ENCODE measurements at places on chromosomes 6 and 20.
A peak's percentile ranks its signal among the peaks of the same experiment; 100 is the strongest.

DNA sequence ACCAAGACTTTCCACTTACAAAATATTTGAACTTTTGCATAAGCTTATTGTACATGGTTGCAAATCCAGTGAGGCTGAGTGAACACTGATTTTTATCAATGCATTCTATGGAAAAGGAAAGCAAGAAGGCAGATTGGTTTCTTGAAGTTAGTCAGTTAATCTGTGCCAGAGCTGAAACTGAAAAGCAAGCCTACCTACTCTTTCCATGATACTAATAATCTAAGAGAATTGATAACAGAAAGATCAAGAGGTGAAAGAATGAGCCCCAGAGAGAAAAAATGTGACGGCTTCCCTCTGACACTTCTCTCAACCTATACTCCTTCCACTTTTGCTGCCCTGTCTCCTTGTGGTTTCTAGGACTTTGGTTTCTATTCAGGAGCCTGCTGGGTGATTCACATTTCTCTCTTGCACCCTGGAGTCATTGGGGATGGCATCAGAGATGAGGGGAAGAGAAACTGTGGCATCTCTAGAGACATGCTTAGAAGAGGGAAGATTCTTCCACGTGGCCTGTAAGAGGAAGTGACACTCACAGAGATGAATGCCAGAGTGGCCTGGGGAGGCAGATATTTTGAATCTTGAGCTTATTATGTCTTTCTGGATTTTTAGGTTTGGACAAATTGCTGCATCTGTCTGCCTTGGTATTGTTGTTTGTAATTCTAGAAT lies 158.6 kb upstream of the RIMS1 start:
- DNase-seq, result no peak

DNA sequence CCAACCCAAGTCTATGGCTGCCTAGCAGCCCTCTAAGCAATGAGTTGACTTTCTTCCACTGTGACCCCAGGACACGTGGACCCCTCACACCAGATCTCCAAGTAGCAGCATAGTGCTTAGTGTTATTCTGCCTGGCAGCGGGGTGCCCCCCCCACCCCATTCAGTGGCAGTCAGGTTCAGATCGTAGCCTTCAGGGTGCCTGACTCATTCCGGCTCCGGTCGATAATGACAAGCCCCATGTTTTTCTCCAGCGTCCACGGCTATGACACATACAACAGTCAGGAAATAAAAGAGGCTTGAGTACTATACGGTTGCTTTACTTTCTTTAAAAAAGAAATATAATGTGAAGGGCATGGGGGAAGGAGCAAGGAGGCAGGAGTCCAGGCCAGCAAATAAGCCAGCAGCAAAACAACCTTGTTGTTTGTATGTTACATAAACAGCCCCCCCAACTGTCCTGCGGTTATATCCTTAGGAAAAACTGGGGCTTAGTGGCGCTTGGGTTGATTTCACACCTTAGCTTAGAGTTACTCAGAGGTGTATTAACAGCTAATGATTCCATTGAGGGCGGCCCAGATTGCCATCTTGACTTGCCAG lies 23.1 kb downstream of the GNAS start:
- peak; percentile 63 for DNase-seq

DNA sequence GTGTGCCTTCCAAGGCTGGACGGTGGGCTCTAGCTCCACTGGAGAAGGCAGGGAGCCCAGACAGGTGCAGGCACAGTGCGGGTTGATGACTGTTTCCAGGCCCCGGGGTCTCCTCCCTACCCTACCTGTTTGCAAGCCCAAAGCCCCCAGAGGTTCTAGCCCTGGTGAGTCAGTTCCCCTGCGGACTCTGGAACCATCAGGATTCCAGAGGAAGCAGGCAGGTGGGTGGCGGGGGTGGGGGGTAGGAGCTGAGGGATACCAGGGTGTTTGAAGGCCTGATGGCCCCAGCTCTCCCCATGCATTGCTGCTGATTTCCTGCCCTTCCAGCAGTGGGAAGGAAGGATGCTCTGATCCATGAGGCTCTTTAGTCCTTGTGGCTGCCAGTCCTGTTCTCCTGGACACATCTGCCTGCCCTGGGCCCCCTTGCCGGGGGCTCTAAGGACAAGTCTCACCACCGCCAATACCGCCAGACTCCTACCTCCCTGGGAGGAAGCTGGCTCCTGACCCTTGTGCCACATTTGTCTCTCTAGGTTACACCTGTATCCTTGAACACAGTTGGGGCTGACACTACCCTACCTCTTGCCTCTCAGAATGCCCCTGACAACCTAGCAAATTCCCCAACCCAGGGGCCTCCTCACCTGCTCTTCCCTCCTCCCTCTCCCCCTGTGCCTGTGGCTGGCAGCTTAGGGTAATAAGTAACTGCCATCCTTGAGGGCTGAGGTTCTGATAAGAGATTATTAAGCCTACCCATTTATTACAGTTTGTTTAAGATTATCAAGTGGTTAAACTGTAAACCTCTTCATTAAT lies 21.7 kb downstream of the KCNK5 start:
- DNase-seq, result no peak

GRCh38 chr6:28658475-28659249 lies 133.0 kb downstream of the GPX5 start:
- DNase-seq, result no peak

- no peak for DNase-seq
Observed at GRCh38 chr6:22353101-22353500, 56.3 kb upstream of the PRL start.

DNA sequence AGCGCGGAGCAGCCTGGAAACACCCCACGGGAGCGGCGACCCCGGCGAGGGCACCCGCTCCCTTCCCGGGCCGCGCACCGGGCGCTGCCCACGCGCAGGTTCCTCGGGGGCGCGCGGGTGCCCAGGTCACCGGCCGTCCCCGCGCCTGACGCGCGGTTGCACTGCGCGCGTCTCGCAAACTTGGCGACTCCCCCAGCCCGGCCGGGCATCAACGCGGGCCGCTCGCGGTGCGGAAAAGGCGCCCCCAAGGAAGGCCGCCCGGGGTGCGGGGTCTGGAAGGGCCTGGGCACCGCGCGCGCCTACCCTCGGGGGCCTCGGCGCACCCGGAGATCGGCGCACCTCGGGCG lies 555 bp upstream of the ZBTB46 start:
- DNase-seq, result no peak

DNA sequence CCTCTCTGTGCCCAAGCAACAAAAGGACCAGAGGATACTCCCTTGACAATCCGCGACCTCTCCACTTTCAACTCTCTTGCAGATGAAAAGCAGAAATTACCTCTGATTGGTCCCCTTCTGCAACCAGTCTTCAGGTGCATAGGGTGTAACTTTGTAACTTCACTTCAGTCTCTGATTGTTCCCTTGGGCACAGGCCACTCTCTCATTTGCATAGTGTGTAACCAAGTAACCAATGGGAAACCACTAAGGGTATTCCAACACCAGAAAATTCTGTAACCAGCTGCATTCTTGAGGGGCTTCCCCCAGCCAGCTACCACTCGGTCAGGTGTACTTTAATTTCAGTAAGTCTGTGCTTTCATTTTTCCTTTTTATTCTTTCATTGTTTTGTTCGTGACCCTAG lies 4.4 kb upstream of the RAET1L start:
- no peak for DNase-seq

DNA sequence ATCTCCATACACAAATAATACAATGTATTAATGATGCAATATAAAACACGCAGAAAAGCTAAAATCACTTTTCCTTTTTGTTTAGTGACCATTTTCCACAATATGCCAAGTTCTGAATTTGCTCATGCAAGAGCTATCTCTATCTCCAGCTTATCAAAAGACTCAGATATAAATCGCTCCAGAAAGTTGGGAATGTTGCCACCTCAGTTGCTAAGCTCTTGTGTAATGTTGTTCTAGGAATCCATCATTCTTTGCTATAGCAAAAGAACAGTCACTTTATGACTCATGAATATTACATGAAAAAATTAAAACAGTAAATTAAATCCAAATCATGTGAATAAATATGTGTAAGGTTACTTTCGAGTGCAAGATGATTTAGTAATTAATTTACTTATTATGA lies 8.7 kb downstream of the PLAGL1 start:
- peak; percentile 57 for DNase-seq

DNA sequence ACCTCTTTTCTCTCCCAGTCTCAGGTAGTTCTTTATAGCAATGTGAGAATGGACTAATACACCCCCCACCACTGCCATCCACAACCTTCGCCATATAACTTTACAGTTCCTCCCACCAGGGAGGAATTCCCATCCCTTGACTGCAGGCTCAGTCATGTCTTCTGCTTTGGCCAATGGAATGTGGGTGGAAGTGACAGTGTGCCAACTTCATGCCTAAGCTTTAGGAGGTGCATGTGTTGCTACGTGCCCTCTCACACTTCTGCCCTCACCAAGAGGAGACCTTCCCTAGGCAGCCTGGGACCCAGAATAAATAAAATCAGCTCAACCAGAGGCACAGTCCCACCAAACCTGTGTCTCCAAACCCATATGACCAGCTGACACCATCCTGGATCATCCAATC lies 33.0 kb upstream of the LRRN4 start:
- no peak for DNase-seq

DNA sequence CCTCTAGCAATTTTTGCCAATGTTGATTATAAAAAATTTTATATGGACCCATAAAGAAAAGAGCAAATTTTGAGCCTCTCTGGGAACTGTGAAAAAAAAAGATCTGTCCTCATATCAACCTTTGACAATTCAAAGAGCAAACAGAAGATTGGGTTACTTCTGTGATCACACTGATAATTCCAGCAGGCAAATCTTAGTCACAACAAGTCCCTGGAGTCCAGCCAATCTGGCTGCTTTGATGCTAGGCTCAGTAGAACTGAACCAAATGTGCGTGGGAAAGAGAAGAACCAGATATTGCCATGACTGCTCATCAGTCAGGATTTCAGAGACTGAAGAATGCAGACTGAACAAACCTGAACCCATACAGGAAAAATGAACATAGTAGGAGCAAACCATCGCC lies 438.4 kb upstream of the FLRT3 start:
- DNase-seq, result peak; percentile 86

- no peak for DNase-seq
Observed at GRCh38 chr6:155791186-155791585, 335.5 kb upstream of the NOX3 start.

- DNase-seq, result no peak
Observed at GRCh38 chr6:8499540-8499939, 64.2 kb upstream of the SLC35B3 start.

- no peak for DNase-seq
Observed at GRCh38 chr20:33442136-33443005, 1.2 kb downstream of the SNTA1 start.

- no peak for DNase-seq
Observed at GRCh38 chr6:44737829-44738528, 350.5 kb downstream of the CDC5L start.

DNA sequence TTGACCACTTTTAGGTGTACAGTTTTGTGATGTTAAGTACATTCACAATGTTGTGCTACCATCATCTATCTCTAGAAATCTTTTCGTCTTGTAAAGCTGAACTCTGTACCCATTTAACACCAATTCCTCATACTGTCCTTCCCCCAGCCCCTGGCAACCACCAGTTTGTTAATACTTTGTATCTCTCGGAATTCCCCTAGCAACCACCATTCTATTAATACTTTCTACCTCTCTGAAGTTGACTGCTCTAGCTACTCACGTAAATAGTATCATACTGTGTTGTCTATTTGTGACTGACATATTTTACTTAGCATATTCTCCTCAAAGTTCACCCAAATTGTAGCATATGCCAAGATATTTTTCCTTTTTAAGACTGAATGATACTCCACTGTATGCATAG lies 82.3 kb upstream of the CLDN20 start:
- no peak for DNase-seq

GRCh38 chr6:42781796-42782688 lies at the start of gene BICRAL:
TSS of gene BICRAL (plus strand) at chr6:42782052. CDS start at chr6:42822023, 39,971 bp downstream.
- peak; percentile 90 for DNase-seq
